ENCODE measurements at places on chromosomes 3 and 15.
A peak's percentile ranks its signal among the peaks of the same experiment; 100 is the strongest.

- DNase-seq: peak; percentile 22
Measured at GRCh38 chr3:9862391-9863057, 17.5 kb downstream of the CIDEC start.

- no peak for DNase-seq
Measured at GRCh38 chr15:68674975-68675374, 96.2 kb downstream of the CORO2B start.

DNA sequence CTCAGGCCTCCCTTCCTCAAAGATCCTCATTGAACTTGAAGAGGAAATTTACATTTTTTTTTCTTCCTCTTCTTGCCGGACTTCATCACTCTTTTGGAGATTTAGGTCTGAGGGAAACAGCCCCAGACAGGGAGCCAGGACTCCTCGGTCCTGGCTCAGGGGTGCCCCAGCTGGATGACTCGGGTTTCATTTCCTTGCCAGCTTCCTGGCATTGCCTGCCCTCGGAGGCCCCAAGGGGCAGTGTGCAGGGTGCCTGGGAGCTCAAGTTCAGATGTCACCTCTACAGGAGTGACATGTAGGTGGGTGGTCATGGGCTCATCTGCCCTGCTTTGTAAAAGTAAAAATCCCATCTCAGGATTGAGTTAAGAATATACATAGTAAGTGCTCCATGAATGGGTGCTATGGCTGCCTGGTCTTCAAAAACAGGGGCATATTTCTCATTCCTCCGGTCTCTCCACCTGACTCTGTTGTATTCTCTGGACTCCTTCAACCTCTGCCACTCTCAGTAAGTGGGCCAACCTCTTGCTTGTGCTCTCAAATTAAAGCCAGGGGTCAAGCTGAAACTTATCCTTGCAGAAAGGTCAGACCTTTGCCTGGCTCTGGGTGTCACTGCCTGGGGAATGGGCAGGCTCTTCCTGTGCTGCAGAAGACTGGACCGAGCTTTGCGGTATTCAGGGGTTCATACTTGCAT is 51.8 kb downstream of the SMAD6 start:
- DNase-seq: no peak

DNA sequence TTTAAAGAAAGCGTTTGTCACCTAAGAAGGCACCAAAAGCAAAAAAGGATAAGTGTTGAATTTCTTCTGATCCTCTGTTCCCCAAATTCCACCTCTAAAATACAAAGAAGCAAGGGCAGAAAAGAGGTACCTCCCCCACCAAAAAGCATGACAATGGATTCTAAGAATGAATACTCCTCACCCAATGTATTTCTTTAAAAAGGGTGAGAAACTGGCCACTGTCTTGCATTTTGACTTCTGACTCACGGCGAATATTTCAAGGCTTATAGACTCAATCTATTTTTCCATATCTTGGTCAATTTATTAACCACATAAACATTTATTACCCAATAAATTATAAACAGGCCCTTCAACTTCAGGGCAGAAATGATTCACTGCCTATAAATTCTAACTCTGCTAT is 131.1 kb downstream of the NR1I2 start:
- no peak for DNase-seq

- peak; percentile 43 for DNase-seq
Measured at GRCh38 chr3:33636125-33636850, 81.8 kb downstream of the CLASP2 start.

DNA sequence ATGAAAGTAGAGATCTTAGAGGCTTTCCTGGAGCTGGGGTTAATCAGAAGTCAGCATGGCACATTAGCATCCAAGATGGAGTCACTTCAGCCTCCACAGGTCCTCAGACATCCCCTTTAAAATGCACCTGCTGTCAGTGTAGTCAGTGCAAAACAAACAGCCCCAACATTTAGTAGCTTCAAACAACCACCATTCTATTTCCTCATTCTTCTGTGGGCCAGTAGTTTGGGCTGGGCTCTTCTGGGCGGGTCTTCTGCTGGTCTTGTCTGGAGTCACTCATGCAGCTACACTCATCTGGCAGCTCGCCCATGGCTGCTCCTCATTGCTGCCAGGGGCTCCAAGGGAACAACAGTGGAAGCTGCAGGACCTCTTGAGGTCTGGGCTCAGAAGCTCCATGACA is 99.9 kb downstream of the TLE3 start:
- DNase-seq: no peak

DNA sequence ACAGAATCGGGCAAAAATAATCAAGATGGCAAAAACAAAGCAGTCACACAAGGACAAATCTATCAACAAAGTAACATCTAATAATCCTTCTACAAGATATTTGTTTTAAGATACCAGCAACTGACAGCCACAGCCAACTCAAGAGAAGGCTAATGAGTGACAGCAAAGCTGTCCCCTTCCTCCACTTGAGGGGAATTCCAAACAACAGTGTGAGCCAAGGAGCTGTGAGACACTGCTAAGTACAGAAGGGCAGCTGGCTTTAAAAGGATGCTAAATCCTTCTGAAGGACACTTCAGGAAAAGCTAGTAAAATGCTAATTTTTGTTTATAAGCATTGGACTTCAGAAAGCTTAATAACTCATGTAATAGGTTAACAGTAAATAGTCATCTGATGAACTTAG is 120.3 kb upstream of the GOLGA8J start:
- no peak for DNase-seq

DNA sequence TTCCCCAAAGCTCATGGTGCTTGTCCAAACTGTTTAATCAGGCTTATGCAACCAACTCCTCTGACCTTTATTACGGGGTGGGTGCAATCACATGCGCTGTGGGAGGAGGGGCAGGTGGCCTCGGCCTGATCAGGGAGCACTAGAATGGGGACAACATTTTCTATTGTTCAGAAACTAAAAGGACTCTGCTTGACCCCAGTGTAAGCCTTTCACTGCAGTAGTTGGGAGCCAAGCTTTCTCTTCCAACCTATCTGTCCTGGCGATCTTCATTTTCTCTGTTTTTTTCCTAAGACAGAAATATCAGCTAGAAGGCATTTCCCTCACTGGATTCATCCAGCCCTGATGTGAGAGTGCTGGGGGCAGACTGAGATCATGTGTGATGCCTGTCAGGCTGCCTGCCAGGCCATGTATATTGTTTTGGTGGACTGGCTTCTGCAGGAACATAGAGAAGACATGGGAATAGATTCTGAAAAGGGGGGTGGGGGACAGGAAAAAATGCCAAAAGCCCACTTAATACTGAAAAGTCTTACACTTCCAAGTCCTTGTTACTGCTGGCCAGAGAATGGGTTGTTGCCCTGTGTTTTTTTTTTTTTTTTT is 627.0 kb upstream of the TBL1XR1 start:
- no peak for DNase-seq

DNA sequence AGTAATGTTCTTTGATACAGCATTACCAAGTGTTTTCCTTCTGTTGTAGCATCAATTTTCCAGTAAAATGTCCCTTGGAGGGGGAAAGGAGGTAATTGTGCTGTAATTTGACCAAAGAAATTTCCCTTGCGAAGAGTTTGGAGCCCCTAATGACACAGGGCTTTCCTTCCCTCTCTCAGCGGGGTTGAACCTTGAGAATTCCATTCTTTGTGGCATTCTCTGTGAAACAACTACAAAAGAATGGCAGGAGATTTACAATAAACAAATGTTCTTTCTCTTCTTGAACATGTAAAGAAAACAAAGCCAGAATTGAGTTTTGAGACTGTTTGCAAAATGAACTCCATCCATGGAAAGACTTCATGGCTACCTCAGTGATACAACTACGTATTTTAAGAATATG is 53.4 kb downstream of the SIDT1 start:
- no peak for DNase-seq

DNA sequence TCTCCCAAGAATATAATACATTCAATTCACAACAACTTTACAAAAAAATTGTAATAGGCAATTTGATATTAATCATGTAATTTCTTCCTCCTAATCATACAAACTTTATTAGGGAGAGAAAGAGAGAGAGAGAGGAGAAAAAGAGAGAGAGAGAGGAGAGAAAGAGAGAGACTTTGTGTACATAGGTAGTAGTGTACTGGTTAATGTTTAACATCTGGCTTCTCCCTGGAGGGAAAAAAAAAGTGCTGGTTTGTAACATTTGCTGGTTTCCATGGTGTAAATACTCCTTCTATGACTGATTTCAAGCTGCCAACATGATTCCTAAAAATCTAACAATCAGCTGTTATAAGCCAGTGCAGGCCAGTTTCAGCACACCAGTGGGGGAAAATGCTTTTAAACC is 98.0 kb upstream of the ARHGEF26 start:
- no peak for DNase-seq

DNA sequence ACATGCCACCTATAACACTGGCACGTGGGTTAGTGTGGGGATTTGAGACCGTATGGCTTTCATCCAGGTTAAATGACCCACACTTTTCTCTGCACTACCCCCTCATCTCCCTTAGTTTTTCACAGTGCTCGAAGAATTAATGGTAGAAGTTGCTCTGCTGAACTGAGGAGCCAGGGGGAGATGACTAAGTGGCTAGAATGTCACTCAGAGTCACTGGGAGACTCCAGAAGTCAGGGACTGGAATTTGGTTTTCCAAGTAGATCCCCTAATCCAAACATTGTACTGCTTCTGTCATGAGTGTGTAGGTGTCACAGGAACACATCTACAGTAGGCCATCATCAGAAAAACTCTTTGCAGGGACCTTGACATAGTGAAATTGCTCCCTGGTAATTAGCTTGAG is 181.0 kb upstream of the RASGRP1 start:
- DNase-seq: no peak

DNA sequence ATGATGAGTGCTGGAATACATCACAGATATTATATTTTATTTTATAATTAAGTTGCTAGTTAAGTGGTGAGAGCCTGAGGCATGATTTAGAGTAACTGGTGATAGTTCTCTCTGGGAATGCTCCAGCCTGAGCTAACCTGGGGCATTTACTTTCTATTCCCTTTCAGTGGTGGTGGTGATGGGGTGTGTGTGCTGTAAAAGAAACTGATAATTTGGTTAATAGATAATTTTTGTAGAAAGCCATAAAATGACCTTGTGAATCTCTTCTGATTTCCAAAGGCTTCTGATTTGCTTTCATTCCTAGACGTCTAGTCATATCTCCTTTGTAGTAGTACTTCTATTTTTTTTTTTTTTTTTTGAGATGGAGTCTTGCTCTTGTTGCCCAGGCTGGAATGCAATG is 46.8 kb upstream of the DPPA4 start:
- no peak for DNase-seq

- no peak for DNase-seq
Measured at GRCh38 chr3:110710156-110710555, 361.5 kb upstream of the NECTIN3 start.

- DNase-seq: peak; percentile 45
Measured at GRCh38 chr3:10322352-10322710, 1.4 kb upstream of the SEC13 start.

DNA sequence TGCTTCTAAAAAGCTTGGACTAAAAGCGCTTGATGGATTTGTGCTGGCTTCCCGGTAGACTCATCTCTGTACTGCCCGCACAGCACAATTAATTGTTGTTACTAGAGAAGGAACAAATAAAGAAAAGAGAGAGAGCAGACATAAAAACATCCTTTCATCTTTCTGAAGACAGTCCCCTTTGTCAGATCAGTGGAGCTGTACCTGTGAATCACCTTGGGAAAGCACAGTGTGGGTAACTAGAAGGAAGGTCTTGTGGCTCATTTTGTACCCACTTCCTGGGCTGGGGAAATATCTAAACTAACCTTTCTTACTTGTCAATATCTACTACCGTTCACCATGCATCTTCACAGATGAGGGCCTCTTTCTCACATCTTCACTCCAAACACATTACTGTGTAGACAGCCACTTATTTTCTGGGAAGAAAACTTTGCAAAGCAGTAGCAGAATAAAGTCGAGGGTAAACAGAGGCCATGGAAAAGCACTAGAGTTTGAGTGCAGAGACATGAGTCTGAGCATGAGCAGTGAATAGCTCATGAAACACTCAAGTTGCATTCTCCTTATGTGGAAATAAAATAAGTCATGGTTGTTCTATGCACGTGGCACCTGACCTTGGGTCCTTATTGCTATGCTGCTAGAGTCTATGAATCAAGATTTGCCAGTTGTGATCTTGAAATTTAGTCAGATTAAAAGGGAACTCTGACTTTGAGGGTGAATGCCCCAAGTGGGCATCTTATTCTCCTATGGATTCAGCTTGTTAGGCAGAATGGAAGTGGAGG is 169.3 kb downstream of the LPP start:
- DNase-seq: peak; percentile 67

DNA sequence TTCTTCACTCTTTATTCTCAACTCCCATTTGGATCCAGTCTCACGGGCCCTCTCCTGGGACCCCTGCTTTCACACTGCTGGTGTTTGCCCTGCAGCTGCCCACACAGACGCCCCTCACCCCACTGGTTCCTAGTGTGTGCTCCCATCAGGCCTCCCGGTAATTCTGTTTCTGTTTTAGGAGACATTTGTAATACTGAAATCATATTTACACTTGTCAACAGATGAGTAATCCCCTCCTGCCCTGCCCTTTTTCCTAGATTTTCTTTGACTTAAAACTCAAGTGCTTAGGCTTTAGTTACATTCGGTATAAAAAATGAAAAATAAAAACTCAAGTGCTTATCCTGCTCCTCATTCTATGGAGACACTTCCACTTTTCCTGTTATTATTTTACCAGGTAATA is 18.4 kb upstream of the ABTB1 start:
- DNase-seq: no peak

GRCh38 chr3:109882144-109882543 is 544.8 kb upstream of the DPPA4 start:
- DNase-seq: no peak

- no peak for DNase-seq
Measured at GRCh38 chr3:151933234-151933853, 59.9 kb downstream of the SUCNR1 start.

DNA sequence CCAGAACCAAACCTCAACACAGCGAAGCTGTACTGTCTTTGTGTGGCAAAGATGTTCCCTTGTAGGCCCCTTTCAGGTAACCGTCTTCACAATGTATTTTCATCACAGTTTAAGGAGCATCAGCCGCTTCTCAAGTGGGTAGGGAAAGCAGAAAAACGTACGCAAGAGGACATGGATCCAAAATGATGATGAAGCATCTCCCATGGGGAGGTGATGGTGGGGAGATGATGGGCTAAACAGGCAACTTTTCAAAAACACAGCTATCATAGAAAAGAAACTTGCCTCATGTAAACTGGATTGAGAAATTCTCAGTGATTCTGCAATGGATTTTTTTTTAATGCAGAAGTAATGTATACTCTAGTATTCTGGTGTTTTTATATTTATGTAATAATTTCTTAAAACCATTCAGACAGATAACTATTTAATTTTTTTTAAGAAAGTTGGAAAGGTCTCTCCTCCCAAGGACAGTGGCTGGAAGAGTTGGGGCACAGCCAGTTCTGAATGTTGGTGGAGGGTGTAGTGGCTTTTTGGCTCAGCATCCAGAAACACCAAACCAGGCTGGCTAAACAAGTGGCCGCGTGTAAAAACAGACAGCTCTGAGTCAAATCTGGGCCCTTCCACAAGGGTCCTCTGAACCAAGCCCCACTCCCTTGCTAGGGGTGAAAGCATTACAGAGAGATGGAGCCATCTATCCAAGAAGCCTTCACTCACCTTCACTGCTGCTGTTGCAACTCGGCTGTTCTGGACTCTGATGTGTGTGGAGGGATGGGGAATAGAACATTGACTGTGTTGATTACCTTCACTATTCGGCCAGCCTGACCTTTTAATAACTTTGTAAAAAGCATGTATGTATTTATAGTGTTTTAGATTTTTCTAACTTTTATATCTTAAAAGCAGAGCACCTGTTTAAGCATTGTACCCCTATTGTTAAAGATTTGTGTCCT is 60.0 kb downstream of the AAGAB start:
- DNase-seq: no peak
